ENCODE measurements at places on chromosomes 11 and 22. TPM values are rescaled to one million over a fixed set of nuclear protein-coding genes. Genes with fewer than 3 reads are reported as not detected.

FAM111A gene
- 20.9 TPM for total RNA-seq

SHISAL1 gene
- total RNA-seq: 0.09 TPM

LIF gene
- 0.09 TPM for total RNA-seq

OR52N4 gene
- 0.14 TPM for total RNA-seq

FOSL1 gene
- total RNA-seq: 0.17 TPM

Data from liver (tissue), 10 donors.